NCI-H1694 (cell line): ENCODE measurements at places on chromosomes 16 and 17.

GRCh38 chr17:27530764-27531391, 74.6 kb downstream of the KSR1 start:
- DNase-seq = no peak

DNA sequence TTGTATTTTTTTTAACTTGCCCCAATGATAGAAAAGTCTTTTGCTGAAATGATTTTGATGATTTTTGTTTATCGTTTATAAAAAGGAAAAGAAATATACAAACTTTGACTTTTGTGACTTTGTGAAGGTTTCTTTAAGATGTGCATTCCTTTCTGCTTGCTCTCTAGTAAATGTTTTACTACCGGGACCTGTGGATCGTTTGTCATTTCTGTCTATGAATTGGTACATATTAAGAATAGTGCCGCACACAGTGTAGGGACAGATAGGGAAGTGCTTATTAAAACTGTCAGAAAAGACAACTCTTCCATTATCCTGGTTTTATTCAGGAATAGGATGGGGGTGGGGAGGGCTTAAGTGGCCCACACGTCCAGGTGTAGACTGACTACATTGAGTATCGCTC, 8.1 kb upstream of the PSMC5 start:
- no peak for DNase-seq

DNA sequence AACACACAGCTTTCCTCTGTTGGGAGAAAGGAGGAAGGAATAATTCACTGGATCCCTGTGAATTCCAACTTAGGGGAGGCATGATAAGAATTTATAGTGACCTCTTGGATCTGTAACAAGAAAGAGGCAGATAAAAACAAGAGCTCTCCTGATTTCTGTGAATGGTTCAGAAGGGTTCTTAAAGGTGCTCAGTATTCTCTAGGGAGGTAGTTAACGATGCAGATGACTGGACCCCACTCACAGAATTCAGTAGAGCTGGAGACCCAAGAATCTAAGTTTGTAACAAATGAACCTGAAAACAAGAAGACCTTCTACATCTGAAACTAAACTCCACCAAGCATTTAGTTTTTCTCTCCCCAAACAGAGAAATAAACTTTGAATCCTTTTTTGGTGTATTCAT, 8.6 kb downstream of the ZNRF1 start:
- DNase-seq = no peak

DNA sequence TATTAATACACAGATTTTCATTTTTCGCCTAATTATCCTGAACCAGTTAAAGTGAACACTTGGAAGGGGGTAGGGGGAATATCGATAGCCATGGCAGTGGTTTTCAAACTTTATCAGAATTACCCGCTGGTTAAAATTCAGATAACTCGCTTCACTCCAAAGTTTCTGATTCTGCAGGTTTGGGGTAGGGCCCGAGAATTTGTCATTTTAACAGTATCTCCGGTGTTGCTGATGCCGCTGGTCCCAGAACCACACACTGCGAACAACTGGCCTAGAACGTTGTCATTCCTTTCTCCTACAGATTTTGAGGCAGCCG, 313 bp upstream of the NSRP1 start:
- no peak for DNase-seq
